ENCODE measurements at places on chromosomes 12 and 14.

DNA sequence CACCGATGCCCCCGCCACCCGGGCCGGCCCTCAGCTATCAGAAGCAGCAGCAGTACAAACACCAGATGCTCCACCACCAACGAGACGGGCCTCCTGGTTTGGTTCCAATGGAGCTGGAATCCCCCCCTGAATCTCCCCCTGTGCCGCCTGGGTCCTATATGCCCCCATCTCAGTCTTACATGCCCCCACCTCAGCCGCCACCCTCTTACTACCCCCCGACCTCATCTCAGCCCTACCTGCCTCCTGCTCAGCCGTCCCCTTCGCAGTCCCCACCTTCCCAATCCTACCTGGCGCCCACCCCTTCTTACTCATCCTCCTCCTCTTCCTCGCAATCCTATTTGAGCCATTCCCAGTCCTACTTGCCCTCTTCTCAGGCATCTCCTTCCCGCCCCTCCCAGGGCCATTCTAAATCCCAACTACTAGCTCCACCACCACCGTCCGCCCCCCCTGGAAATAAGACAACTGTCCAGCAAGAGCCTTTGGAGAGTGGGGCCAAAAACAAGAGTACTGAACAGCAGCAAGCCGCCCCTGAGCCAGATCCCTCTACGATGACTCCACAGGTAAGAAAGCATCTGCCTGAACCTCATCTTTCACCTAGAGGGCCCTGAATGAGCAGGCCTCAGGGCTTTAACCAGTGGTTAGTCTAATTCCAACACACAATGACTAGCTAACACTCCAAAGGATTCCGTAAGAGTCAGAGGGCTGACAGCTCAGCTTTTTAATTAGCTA lies 851 bp downstream of the YLPM1 start:
- DNase-seq, result no peak

DNA sequence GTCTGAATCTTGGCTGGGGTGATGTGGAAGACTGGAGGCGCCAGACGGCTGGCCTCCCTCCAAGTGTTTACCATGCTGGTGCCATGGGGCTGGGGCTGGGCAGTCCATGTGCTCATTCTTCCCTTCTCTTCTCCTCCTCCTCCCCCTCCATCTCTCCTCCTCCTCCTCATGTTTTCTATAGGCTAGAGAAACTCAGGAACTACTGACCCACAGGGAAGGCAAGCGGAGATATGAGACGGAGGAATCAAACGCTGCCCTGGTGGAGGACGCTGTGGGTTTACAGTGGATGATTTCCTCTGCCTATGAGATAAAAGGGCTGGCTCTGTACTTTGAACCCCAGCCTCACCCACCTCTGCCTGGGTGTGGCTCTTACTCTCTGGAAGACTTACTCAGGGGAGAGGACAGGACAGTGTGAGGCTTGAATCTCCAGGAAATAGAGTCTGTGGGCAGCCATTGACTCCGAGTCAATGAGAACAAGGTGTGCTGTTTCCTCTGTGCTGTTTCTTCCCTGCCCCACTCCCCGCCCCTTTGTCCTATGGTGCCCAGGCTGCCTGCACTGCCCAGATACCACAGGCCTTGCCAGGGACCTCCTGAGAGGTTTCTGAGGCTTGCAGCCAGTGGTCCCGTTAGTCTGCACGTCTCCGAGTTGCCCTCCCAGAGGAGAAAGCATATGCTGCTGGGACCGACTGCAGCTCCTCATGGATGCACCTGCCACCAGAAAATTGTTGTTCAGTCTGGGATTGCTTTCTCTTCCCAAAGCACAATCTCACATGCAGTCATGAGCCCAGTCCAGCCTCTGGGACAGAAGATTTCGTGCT lies 132.6 kb upstream of the ARHGAP5 start:
- DNase-seq, result no peak

DNA sequence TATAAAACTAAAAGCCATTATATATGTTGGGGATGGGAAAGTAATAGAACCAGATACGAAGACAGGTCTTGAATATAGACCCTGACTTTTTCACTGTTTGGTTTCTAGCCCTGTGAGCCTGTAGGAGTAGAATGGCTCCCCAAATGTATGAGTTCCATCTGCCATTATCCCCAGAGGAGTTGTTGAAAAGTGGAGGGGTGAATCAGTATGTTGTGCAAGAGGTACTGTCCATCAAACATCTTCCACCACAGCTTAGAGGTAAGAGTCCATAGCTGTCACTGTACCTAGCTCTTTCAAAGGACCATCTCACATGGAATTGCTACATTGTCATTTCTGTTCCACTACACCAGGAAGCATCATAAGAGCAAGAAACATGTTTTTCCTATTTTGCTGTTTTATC lies 1.1 kb downstream of the NCAPD2 start:
- no peak for DNase-seq

GRCh38 chr12:31752450-31752849 lies 23.6 kb upstream of the AMN1 start:
- no peak for DNase-seq

- DNase-seq, result no peak
Observed at GRCh38 chr12:20985399-20985798, 145.6 kb upstream of the SLCO1B1 start.

- DNase-seq, result no peak
Observed at GRCh38 chr14:35252451-35252868, 39.7 kb upstream of the PSMA6 start.

- no peak for DNase-seq
Observed at GRCh38 chr12:52813885-52814709, at the start of gene KRT4. Gene KRT4 (minus strand): TSS chr12:52814116. CDS start chr12:52814058, 58 bp downstream.

DNA sequence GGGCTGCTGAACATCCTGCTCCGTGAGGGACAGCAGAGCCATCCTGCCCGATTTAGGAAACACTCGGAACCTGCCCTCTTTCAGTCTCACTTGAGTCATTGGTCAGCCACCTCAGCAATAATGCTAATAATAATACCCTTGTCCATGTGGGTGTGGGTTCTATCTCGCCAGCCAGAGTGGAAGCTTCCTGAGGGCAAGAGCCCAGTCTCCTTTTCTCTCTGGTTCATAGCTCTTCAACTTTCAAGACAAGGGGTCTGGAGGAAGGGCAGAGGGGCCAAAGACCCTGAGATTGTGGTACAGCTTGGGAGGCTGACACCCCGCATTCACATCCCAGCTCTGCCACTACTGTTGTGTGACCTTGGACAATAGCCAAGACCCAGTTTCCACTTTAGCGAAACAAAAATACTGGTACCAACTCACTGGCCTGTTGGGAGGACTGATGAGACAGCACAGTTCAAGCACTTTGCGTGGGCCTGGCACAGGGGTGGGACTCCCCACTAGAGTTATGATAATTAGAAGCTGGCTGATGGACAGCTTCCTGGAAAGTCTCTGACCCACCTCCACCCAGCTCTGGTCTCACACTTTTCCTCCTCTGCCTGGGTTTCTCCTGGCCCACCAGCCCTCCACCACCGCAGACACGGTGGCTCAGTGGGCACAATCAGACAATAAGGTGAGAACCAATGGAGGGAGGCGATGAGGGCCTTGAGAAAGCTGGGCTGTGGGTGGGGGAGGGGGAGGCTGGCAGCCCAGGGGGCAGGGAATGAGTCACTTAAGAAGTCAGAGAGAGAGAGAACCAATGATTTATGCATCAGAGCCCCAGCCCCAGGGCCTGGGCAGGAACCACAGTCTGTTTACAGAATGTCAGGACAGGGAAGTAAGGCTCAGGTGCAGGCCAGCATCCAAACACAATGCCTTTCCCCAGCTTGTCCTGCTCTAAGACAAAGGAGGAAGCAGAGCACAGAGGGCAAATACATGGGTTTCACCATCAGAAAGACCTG lies 9.6 kb downstream of the FAIM2 start:
- DNase-seq, result no peak

GRCh38 chr12:67039995-67040860 lies 228.9 kb upstream of the CAND1 start:
- DNase-seq, result no peak

- DNase-seq, result no peak
Observed at GRCh38 chr14:61479746-61480502, 158.5 kb downstream of the PRKCH start.

- no peak for DNase-seq
Observed at GRCh38 chr14:74619672-74620131, 7.7 kb upstream of the LTBP2 start.

DNA sequence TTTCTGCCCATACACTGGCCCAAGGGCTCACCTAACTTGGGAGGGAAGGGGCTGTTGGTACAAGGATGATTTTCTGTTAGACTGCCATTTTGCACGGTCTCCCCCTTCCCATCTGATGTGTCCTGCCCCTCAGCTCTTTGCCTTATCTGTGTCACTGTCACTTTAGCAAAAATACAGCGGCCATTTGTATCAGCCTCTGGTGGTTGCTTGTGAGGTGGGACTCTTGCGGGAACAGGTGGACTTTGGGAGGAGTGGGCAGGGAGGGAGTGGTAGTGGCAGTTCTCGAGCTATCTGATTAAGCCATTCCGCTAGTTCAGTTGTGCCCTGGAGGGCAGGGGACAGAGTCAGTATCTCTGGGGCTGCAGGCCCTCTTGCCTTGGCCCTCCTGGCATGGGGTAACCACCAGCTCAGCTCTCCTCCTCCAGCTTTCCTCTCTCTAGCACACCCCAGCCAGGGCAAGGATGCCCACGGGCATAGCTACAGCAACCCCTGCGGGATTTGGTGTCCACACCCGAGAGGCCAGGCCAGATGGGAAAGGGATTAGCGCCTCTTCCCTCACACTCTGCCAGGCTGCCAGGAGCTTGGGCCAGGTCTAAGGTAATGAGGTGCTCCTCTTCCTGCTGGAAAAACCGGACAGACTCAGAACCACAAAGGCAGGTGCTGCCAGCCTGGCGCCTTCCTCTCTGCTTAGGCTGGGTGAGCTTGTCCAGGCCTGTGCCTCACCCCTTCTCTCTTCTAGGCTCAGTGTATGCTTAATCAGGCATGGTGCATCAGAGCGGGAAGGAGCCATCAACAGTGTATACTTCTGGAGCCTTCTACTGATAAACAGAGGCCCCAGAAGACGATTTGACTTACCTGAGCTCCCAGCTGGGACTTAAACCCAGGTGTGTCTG lies 8.7 kb downstream of the SLC48A1 start:
- DNase-seq, result no peak

- DNase-seq, result no peak
Observed at GRCh38 chr14:77044783-77045237, 16.3 kb upstream of the IRF2BPL start.

DNA sequence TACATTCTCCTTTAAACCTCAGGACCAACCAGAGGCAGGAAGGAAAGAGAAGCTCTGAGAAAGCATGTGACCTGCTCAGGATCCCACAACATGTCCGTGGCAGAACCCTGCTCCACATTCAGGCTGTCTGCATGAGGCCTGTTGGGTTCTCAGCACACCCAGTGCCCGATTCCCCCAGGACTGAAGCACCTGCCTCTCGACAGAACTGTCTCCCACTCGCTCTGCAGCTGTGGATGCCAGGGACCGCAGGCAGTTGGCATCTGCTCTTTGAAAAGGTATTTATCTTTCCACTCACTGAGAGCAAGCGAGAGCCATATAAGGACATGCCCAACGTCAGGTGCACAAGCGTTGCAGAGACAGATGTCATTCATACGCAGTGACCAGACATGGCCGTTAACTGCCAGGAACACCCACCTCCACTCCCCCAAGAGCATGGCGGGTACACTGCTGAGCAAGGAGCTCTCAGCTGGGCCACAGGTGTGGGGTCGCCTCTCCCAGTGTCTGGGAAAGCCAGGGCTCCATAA lies 18.9 kb downstream of the PITPNM2 start:
- no peak for DNase-seq

GRCh38 chr12:131732996-131733615 lies 22.2 kb downstream of the SFSWAP start:
- DNase-seq, result no peak
